LoVo (cell line): ENCODE measurements at places on chromosomes 2 and 18.

- no peak for DNase-seq
Measured at GRCh38 chr2:162677476-162677875, 161.1 kb downstream of the KCNH7 start.

GRCh38 chr2:157468931-157469708, 25.2 kb upstream of the CYTIP start:
- DNase-seq = no peak

GRCh38 chr2:222440673-222441422, 16.5 kb downstream of the SGPP2 start:
- no peak for DNase-seq

GRCh38 chr2:44167311-44167907, 1.3 kb upstream of the PPM1B start:
- DNase-seq = peak; percentile 15

GRCh38 chr2:31318361-31319336, 84.7 kb downstream of the EHD3 start:
- no peak for DNase-seq

GRCh38 chr18:50937183-50937582, 30.7 kb upstream of the ELAC1 start:
- no peak for DNase-seq

DNA sequence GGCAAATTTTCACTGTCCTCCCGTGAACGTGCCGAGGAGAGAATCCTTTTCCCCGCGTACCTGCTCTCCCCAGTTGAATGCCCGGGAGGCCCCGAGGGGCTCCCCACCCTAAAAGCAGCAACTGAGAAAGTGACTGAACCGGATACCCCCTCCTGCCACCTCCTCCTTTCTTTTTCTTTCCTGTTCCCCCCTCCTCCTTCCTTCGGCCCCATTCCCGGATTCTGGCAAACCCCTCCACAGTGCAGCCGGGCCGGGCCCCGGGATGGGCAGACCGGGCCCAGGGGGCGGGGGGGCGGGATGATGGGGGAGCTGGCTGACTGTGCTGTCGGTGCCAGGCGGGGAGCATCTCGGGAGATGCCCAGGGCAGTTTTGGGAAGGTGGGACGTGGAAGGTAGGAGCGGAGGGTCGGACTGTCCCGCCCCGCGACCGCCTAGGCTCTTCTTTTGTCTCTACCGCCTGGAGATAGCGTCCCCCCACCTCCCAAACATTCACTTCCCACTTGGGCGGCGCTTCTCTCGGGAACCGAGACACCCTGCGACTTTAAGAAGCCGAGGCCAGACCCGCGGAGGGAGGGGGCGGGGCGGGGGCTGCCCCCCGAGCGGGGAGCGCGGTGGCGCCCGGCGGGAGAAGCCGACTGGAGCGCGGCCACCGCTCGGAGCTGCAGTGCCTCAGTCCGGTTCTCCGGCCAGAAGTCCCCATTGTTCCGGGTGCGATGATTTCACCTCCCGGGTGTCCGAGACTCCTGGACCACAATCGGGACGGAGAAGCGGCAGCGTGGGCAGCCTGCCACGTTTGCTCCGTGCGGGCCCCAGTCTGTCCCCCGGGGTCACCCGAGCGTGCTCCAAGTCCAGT, 8.2 kb downstream of the DLX2 start:
- peak; percentile 34 for DNase-seq

DNA sequence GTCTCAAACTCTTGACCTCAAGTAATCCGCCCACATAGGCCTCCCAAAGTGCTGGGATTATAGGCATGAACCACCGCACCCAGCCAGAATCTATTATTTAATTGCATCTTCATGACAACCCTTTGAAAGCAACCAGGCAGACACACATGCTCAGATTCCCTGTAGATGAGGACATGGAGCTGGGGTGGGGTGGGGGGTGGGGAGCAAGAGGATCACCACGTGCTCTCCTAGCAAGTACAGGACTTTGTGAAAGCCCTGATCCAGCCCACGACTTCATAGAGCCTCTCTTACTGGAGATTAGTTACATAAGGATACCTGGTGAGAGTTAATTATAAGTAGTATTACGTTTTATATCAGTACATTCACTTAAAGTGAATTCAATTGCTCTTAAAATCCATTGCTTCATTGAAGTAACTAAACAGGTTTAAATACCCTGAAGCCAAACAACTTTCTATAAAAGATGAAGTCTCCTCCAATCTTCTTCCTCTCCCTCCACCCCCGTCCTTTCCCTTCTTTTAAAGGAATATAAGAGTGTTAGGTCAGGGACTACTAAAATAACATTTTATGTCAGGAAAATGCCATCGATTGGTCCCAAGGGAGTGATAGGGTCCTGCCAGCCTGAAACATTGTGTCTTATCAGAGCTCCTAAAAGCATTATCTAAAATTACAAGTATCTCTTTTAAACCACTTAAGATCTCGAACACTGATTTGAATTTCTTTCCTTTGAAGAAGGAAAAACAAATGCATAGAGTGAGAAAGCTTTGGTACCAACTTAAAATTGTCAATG, 123.9 kb downstream of the EPHA4 start:
- DNase-seq = no peak

DNA sequence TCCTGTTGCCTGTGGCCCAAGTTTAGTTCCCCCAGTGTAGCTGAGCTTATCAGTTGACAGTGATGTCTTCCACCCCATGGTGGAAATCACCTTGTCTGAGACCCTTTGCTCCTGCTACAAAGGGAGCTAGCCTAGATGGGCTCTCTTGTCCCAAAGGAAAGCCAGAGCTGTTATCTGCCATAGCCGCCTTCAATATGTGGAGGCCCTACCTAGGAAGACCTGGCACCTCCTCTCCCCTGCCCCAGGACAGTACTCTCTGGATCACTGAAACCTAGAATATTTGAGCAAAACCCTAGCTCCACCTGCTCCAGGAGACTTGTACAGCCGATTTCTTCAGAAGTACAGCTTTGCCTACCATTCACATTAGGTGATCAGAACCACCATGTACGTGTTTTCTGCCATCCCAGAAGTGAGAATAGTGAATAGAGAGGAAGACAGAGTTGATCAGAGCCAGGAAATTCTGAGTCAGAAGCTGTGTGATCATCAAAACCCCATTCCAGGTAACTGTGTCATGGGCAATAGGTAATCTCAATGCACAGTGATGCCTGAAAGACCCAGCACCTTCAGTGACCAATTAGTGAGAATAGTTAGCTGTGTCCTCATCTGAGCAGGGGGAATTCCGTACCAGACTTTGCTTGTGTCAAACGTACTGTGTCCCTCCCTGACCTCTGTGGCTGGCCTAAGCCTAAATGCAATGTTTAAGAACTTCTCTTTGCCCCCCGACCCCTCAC, 138.4 kb upstream of the ALPP start:
- DNase-seq = no peak

- DNase-seq = no peak
Measured at GRCh38 chr18:4789506-4789905, 334.4 kb upstream of the DLGAP1 start.

- no peak for DNase-seq
Measured at GRCh38 chr2:160561551-160562295, 68.1 kb upstream of the RBMS1 start.

DNA sequence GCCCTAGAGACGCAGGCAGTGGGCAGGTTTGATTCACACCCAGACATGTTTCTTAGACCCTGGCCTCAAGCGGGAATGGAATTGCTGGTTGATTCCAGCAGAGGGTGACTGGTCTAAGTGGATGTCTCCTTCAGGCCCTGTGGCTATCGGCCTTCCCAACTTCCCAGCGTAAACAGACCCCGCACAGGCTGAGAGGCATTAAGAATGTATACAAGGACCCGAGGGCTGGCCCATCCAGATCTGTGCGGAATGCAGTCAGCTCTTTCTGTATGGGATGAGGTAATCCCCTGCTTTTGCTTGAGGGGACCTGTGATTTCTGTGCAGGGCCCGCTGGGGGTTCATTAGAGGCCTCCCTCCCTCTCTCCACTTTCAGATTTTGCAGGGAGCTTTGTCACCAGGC, 6.5 kb downstream of the ACKR3 start:
- DNase-seq = no peak

DNA sequence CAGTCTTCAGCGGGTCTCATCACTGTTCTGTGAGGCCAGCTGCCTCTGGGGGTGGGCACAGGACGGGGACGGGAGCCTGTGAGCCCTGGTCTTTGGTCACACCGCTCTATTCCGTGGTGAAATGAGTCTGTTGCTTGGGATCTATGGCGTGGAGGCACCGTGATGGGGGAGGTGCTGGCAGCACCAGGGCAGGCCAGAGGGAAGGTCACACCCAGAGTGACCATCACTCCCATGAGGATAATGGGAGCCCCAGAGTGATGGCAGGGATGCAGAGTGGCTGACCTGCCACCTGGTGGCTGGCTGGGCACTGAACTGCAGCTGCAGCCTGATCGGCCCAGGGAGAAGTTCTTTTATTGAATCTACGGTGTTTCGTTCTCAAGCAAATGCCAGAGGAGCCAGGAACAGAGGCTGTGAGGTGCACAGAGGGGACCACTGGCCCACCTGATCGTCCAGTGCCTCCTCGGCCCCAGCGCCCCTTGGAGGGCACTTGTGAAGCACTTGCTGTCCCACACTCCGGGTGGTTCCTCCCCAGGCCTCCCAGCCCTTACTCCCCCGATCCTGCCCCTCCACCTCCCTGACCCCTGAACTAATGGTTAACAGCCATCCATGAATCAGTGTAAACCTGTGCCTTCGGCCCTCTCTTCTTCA, 17.9 kb downstream of the KCNIP3 start:
- DNase-seq = peak; percentile 44
